ENCODE measurements at places on chromosomes 5 and 9. TPM values are rescaled to one million over a fixed set of nuclear protein-coding genes. Genes with fewer than 3 reads are reported as not detected.

SLC38A9 gene
- 16.2 TPM for polyA plus RNA-seq

MARCOL gene
- polyA plus RNA-seq: not detected

MYOT gene
- polyA plus RNA-seq: 2.2 TPM

PIP5K1B gene
- polyA plus RNA-seq: 3.3 TPM

CDKN2A gene
- polyA plus RNA-seq: 1.0 TPM

DNA sequence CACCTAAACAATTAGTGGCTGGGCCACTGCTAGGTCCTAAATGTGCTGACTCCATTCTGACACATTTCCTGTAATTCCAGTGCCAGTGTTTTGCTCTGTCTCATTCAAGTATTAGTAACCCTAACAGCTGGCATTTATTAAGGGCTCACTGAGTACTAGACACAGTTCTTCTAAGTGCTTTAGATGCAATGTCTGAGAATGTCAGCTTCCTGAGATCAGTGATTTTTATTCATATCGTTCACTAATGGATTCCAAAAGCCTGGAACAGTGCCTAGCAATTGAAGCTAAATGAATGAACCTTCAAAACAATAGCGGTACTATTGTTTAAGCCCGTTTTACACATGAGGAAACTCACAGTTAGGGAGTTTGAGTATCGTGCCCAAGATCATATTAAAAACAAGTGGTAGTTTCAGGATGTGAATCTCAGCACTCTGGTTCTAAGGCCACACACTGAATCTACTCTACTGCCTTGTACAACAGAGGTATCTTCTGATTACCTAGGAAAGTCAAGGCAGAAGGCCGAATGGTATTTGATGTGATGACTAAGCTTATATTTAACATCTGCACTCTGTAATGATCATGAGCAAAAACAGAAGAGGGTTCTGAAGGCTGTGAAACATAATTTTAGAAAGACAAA lies 304.0 kb downstream of the PJA2 start:
- no peak for DNase-seq

- no peak for DNase-seq
Observed at GRCh38 chr5:136909906-136910305, 544.6 kb upstream of the TRPC7 start.

All from ovary (tissue), 10 donors.